ENCODE measurements at places on chromosomes 6 and 20.

GRCh38 chr6:124882579-124883393 is 79.5 kb upstream of the RNF217 start:
- no peak for DNase-seq

DNA sequence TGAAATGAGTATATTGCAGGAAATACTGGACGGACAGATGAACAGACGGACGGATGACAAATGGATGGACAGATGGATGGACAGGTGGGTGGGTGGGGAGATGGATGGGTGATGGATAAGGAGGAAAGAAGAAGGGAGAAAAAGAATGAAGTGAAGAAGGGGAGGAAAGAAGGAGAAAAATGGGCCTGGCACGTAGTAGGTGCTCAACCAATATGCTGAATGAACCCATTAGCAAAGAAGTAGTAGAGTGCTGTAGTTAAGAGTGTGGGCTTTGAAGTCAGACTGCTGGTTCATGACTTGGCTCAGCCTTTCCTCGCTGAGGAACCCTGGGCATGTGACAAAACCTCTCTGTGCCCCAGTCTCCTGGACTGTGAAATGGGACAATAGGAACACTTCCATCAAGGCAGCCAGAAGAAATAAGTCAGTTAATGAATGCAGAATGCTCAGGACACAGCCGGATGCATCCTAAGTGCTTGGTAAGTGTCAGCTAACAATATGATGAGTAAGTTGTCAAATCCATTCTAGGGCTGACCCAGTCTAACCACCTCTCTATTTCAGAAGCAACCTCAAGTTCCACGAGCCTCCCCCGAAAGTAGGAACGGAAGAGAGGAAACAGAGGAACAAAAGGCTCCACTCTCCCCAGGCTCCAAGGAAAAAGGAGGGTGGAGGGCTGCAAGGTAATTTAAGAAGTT is 37.9 kb downstream of the PREX1 start:
- DNase-seq = no peak

- peak; percentile 54 for DNase-seq
Observed at GRCh38 chr20:51318058-51318949, 224.2 kb downstream of the NFATC2 start.

- no peak for DNase-seq
Observed at GRCh38 chr20:59082077-59082740, 39.6 kb upstream of the PRELID3B start.
